ENCODE measurements at places on chromosomes 4 and X. TPM values are rescaled to one million over a fixed set of nuclear protein-coding genes. Genes with fewer than 3 reads are reported as not detected.

HSFX3 gene
- not detected for total RNA-seq

RHOXF2 gene
- total RNA-seq, result not detected

NAP1L2 gene
- 2.1 TPM for total RNA-seq

STARD8 gene
- total RNA-seq, result 8.2 TPM

RNF113A gene
- 5.5 TPM for total RNA-seq

BEX2 gene
- total RNA-seq, result 13.2 TPM

NCAPG gene
- total RNA-seq, result 0.40 TPM

CLDN22 gene
- not detected for total RNA-seq

FAM149A gene
- total RNA-seq, result 8.0 TPM

FMR1 gene
- 11.3 TPM for total RNA-seq

PPP1R3F gene
- total RNA-seq, result 25.5 TPM

KLHL5 gene
- total RNA-seq, result 12.4 TPM

TRIM61 gene
- not detected for total RNA-seq

DUX4 gene
- not detected for total RNA-seq

GABRQ gene
- total RNA-seq, result not detected

INTS6L gene
- 0.90 TPM for total RNA-seq

SSX2B gene
- total RNA-seq, result not detected

CSAG1 gene
- total RNA-seq, result not detected

DUSP9 gene
- total RNA-seq, result not detected

CPZ gene
- not detected for total RNA-seq

VEGFD gene
- total RNA-seq, result 6.1 TPM

CFAP99 gene
- total RNA-seq, result not detected

CXorf65 gene
- total RNA-seq, result not detected

STOX2 gene
- total RNA-seq, result 9.3 TPM

LRIT3 gene
- 0.06 TPM for total RNA-seq

Data from psoas muscle (tissue), 8 donors.